ENCODE measurements at places on chromosomes 6 and 20. TPM values are rescaled to one million over a fixed set of nuclear protein-coding genes. Genes with fewer than 3 reads are reported as not detected.
A peak's percentile ranks its signal among the peaks of the same experiment; 100 is the strongest.

DNA sequence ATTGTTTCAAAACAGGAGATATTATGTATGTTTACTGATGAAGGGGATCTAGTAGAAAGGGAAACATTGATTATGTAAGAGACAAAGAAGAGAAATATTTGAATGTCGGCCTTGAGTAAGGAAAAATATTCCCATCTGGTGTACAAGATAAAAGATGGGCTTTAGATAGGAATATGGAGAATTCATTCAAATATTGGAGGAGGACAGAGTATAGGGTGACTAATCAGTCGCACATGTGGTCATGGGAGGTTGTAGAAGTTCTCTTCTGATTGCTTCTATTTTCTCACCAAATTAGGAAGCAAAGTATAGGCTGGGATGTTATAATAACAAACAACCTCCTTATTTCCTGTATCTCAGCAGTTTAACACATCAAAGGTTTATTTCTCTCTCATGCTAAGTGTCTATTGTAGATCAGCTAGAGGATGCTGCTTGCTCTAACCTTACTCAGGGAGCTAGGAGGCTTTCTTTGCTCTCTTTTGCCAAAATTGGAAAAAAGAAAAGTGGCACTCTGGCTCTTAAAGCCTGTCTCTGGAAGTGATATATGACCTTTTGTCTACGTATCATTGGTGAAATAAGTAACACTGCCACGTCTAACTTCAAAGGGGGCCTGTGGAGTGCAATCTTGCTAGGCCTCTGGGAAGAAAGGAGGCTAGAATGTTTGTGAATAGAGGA, 1.2 kb upstream of the HDDC2 start:
- no peak for DNase-seq

Gene CLDN20
- not detected for total RNA-seq

GRCh38 chr6:53873922-53874321, 79.1 kb downstream of the LRRC1 start:
- no peak for DNase-seq

DNA sequence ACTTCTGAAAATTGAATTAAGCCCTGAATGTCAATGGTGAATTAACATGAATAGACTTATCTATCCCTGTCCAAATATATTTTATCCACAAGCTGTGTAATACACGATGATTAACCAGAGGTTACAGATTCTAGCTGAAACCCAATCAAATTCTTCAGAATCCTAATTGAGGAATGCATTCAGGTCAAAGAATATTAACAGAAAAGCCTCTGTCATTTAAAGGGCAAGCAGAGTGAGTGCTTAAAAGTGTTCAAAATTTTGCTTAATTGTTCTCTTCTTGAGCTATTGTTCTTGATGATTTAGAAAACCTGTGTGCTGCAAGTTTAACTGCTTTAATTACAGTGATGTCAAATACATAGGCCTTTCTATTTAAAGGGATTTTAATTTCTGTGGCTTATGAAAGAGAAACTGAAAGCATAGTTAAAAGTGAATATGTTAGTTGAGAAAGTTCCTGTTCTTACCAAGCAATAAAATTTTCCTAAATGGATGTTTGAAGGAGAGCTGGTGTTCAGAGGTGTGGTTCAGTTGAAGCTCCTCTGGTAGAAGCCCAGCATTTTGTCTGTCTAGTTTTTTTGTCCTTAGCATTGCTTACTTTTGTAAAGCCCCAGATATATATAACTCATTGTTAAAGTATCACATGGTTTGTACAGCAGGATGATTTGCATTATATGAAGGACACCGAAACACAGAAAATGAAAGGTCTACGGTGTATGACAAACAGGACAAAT, 466.3 kb upstream of the PLCB4 start:
- no peak for DNase-seq

Gene ABHD16B
- not detected for total RNA-seq

GRCh38 chr6:21390532-21391213, 202.9 kb upstream of the SOX4 start:
- no peak for DNase-seq

DNA sequence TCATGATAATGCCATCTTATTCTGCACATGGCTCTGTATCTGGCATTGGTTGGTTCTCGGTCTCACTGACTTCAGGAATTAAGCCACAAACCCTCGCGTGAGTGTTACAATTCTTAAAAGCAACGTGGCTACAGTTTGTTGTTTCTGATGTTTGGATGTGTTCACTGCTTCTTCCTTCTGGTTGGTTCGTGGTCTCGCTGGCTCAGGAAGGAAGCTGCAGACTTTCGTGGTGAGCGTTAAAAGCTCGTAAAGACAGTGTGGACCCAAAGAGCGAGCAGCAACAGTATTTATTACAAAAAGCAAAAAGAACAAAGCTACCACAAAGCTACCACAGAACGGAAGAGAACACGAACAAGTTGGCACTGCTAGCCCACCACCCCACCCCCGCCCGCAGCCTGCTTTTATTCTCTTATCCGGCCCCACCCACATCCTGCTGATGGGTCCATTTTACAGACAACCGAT, 51.1 kb downstream of the MYLIP start:
- DNase-seq = no peak

- DNase-seq = no peak
Measured at GRCh38 chr6:46288835-46289234, 118.1 kb upstream of the ENPP5 start.

- no peak for DNase-seq
Measured at GRCh38 chr20:5829241-5829809, 79.1 kb downstream of the SHLD1 start.

Gene HLA-A
- 251 TPM for total RNA-seq

DNA sequence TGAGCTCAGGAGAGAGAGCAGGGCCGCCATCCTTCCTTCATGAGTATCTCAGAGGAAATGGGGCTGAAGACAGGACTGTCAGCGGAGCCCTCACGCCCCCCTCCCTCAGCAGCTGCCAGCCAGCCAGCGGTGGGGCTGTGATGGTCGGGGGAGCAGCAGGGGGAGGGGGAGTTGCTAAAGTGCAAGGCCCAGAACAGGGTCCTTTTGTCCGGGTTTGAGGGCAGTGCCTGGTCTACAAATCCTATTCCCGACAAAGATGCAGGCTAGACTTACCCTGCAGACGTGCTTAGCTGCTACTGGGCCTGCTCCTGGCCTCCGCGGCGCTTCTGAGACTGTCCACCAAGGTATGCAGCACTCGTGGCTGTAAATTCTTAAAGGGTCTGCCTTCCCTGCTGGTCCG, 593.4 kb upstream of the CDH4 start:
- no peak for DNase-seq

- no peak for DNase-seq
Measured at GRCh38 chr6:109010705-109011102, 83.9 kb downstream of the SESN1 start.

GRCh38 chr6:111154981-111155380, 67.7 kb downstream of the SLC16A10 start:
- DNase-seq = no peak

Gene NHLRC1
- total RNA-seq = not detected

DNA sequence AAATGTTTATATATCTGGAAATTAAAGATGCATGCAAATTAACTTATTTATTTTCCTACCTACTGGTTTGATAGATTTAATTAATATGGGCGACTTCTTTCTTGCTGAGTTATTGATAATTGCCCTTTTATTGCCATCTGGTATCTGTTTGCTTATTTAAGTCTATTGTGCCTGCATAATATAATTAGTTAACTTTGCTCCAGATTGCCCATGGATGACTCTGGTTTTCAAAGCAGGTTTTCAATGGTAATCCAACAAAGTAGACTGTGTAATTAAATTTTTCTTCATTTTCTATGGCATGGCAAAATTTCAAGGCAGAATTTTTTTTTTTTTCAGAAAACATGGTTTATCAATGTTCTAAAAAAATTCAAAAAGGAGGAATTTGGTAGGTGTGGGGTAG, 1092.0 kb downstream of the GRIK2 start:
- no peak for DNase-seq

Gene MYBL2
- 92.1 TPM for total RNA-seq

Gene PNLDC1
- total RNA-seq = 0.37 TPM

GRCh38 chr6:23608931-23609435, 517.0 kb upstream of the NRSN1 start:
- no peak for DNase-seq

- no peak for DNase-seq
Measured at GRCh38 chr6:135087803-135088202, 33.2 kb upstream of the HBS1L start.

GRCh38 chr6:1482381-1483166, 93.2 kb downstream of the FOXF2 start:
- peak; percentile 19 for DNase-seq

GRCh38 chr6:166423781-166424180, 41.0 kb upstream of the MPC1 start:
- no peak for DNase-seq

Gene OR12D3
- total RNA-seq = not detected

Gene TRIM40
- total RNA-seq = not detected

DNA sequence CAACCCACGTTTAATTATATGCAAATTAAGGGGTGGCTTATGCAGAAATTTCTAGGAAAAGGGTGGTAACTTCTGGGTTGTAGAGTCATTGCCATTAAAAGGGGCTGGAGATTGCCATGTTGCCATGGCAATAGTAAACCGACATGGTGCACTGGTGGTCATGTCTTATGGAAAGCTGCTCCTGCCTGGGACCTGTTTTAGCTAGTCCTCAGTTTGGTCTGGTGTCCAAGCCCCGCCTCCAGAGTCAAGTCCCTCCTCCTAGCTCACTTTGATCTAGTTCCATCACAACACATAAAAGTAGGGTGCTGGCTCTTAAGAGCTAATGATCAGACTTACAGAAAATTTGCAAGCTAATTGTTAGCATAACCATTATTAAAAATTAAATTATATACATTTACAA, 5.3 kb downstream of the SLC22A2 start:
- DNase-seq = no peak

- no peak for DNase-seq
Measured at GRCh38 chr20:53575481-53576194, 18.0 kb downstream of the ZNF217 start.

DNA sequence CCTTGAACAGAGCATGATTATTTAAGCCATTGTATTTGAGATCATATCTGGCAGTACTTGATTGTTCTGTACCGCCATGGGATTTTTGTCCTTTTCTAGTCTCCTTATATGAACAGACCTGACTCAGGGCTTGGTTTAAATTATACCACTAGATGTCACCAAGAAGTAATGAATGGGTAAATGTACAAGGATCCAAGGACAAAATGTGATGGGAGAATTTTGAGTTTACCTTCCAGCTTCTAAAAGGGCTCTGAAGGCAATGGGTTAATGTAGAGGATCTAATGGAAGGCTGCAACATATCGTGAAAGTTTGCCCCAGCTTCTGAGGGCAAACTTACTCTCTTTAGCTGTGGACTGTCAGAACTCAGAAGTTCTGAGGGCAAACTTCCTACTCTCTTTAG, 12.0 kb downstream of the RNF8 start:
- no peak for DNase-seq

GRCh38 chr6:57313711-57314471, 3.5 kb upstream of the PRIM2 start:
- DNase-seq = peak; percentile 71

Gene PNPLA1
- 0.10 TPM for total RNA-seq

DNA sequence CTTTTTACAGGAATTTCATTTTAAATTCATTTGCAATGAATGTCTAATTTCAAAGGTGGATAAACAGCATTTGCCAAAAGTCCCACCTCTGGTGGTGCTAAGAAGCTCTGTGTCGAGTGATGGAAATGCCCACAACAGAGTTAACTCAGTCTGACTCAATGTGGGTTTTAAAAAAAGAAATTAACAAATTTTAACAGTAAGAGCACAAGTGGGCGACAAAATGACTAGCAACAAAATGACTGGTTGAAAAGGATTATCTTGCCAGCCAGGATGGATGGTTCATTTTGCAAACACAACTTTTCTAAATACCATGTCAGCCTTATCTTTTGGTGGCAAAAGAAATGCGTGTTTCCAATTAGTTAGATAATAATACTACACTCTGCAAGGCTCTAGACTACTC, 14.3 kb upstream of the TAGAP start:
- DNase-seq = no peak

Gene REM1
- total RNA-seq = not detected

DNA sequence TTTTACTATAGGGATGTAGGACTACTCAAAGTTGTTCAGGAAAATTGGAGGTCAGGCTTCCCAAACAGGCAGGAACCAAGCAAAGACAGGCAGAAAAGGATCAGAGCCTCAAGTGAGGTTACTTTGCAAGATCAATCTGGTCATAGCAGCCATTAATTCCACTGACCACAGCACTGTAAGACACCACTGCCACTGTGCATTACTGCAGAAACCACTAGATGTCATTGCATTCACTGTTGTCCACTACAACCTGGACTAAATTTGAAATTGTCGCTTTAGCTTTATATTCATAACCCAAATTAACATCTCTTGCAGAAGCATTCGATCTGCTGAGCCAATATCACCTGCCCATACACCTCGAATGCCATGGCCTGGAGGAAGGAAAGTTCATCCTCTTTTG, 126.9 kb upstream of the UFL1 start:
- DNase-seq = peak; percentile 23

- no peak for DNase-seq
Measured at GRCh38 chr6:50819466-50819903, 814 bp downstream of the TFAP2B start.

GRCh38 chr6:138991206-138991605, 3.2 kb upstream of the REPS1 start:
- no peak for DNase-seq

DNA sequence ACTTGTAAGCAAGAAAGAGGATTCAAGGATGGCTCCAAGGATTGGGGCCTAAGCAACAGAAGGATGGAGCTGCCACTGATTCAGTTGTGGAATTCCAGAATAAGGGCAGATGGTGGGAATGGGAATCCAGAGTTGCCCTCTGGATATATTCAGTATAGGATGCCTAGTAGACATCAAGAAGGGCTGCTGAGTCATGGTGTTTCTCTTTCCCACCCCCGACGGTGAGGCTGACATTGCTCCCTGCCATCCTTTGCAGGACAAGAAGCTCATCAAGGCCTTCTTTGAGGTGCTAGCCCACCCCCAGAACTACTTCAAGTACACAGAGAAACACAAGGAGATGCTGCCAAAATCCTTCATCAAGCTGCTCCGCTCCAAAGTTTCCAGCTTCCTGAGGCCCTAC, 11.2 kb upstream of the ZNF76 start:
- no peak for DNase-seq

Gene GMNN
- total RNA-seq = 54.9 TPM

Gene MAFB
- 0.22 TPM for total RNA-seq

Gene ZNF341
- total RNA-seq = 4.9 TPM

- DNase-seq = no peak
Measured at GRCh38 chr20:1297486-1297885, 31.4 kb downstream of the SNPH start.

- no peak for DNase-seq
Measured at GRCh38 chr6:46776070-46776712, 17.0 kb upstream of the MEP1A start.
